ENCODE measurements at places on chromosomes 16 and 17. TPM values are rescaled to one million over a fixed set of nuclear protein-coding genes. Genes with fewer than 3 reads are reported as not detected.

ACE gene
- 24.7 TPM for total RNA-seq

KRTAP4-1 gene
- total RNA-seq: not detected

PRSS53 gene
- 5.2 TPM for total RNA-seq

ARL2BP gene
- total RNA-seq: 39.6 TPM

DDX19B gene
- total RNA-seq: 14.3 TPM

Data from transverse colon (tissue), 4 donors.